ENCODE measurements at places on chromosomes 5 and 9. TPM values are rescaled to one million over a fixed set of nuclear protein-coding genes. Genes with fewer than 3 reads are reported as not detected.

The TMEM171 gene
- total RNA-seq, result 4.4 TPM

The F2RL1 gene
- 3.1 TPM for total RNA-seq

The PALM2AKAP2 gene
- total RNA-seq, result 13.3 TPM

The ENHO gene
- total RNA-seq, result not detected

The ABCA2 gene
- 19.5 TPM for total RNA-seq

The DIPK1B gene
- total RNA-seq, result under 0.01 TPM

The SH3TC2 gene
- total RNA-seq, result 1.2 TPM

The DAPK1 gene
- total RNA-seq, result 5.1 TPM

The OBP2B gene
- not detected for total RNA-seq

The MARCHF3 gene
- total RNA-seq, result 10.6 TPM

The IL13 gene
- under 0.01 TPM for total RNA-seq

The ZBED3 gene
- total RNA-seq, result 0.73 TPM

The LHX2 gene
- not detected for total RNA-seq
